Caco-2 (cell line): ENCODE measurements at places on chromosomes 7 and 10. TPM values are rescaled to one million over a fixed set of nuclear protein-coding genes. Genes with fewer than 3 reads are reported as not detected.

H2BK1 gene
- total RNA-seq, result not detected in 2 replicates

CALY gene
- not detected in 2 replicates for total RNA-seq

ARHGEF5 gene
- 21.4 and 26.4 TPM in 2 replicates for total RNA-seq

CDH23 gene
- total RNA-seq, result 0.34 and 1.0 TPM in 2 replicates

IGF2BP3 gene
- 124 and 127 TPM in 2 replicates for total RNA-seq

CALML3 gene
- total RNA-seq, result 0.18 TPM in 1 of 2 replicates, not detected in the other

NANOS1 gene
- 4.6 and 5.9 TPM in 2 replicates for total RNA-seq

DGKI gene
- 0.77 and 0.84 TPM in 2 replicates for total RNA-seq

GARIN1A gene
- 0.48 and 0.79 TPM in 2 replicates for total RNA-seq

DNAJC1 gene
- total RNA-seq, result 50.7 and 54.2 TPM in 2 replicates

FAM25A gene
- not detected in 2 replicates for total RNA-seq

TMEM229A gene
- 0.50 and 0.88 TPM in 2 replicates for total RNA-seq

DPP6 gene
- total RNA-seq, result not detected in 2 replicates

GDF10 gene
- total RNA-seq, result not detected in 2 replicates
